ENCODE measurements at places on chromosomes 7 and 10.

DNA sequence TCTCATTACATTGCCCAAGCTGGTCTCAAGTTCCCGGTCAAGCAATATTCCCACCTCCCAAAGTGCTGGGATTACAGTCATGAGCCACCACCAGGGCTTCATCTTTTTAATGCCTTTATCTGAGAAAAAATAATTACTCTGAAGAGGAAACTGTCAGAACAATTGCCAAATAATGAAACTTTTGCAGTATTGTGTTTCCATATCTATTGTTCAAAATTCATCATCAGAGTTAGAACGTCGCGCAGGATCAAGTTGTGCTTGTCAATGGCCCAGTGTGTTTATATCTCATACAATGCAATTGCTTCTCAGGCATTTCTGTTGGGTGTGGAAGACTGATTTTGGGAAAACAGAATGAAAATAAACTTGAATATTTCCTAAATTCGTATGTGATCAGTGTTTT is 143.1 kb downstream of the ARID5B start:
- no peak for DNase-seq

GRCh38 chr7:28813243-28813962 is 144.7 kb downstream of the TRIL start:
- no peak for DNase-seq

DNA sequence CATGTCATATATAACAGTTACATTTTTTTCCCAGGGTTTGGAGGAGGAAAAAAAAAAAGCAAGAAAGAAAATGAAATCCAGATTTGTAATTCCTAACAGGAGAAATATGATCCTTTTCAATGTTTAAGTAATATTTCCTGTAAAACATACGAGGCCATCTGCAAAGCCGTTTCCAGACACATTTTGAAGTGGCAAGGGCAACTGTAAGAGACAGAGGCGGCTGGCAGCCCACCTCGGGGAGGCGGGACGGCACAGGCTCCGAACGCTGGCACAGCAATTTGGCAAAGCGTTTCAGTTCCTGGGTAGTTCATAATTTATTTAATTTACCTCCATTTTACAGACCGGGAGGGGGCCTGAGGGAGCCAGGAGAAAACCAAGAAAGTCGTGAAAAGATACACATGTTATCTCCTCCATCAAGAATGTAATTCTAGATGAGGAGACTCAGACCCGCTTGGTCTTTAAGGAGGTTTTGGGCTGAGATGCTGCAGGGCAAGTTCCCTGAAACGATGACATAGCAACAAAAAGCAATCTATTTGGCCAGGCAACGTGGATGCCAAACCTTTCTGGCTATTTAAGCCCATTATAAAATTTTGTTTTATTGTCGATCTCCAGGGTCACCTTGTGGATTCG is 448.5 kb upstream of the MKI67 start:
- DNase-seq: no peak

- no peak for DNase-seq
These were observed 9.6 kb upstream of the STRA8 start for GRCh38 chr7:135224027-135224426.

GRCh38 chr7:157568106-157568769 is 231.4 kb downstream of the DNAJB6 start:
- DNase-seq: no peak

DNA sequence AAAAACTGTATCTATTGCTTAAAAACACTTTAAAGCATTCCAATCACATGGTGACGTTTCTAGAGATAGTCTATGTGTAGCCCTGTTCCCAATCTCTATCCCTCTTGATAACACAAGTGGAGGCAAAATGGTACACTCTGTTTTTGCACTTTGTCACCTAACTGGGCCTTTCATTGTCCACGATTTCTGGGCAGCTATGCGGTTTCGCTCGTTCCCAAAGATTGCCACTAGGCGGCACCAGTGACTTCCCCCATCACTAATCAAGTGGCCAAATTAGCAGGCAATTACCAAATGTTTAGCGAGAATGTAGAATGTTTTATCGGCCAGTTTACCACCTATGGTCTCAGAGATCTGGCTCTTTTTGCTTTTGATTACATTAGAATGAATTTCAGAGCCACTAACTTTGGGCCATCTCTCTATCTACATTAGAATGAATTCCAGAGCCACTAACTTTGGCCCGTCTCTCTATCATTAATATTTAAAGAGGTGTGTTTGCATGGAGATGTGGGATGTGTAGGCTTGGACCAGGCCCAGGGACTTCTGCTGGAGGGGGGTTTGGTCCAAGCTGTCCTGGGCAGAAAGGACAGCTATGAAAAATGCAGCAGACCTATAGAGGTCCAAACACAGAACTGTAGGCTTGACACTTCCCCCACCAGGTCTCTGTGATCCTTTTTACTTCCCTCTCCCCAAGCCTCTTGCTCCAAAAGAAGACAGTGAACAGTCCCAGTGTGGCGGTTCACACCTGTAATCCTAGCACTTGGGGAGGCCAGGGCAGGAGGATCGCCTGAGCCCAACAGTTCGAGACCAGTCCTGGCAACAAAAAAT is 90.1 kb downstream of the EPC1 start:
- DNase-seq: peak; percentile 54

GRCh38 chr10:110903280-110904278 is 15.4 kb downstream of the BBIP1 start:
- no peak for DNase-seq

GRCh38 chr7:95045236-95045923 is 138.0 kb downstream of the PPP1R9A start:
- DNase-seq: peak; percentile 6

GRCh38 chr7:47026780-47027361 is 555.0 kb downstream of the TNS3 start:
- no peak for DNase-seq

DNA sequence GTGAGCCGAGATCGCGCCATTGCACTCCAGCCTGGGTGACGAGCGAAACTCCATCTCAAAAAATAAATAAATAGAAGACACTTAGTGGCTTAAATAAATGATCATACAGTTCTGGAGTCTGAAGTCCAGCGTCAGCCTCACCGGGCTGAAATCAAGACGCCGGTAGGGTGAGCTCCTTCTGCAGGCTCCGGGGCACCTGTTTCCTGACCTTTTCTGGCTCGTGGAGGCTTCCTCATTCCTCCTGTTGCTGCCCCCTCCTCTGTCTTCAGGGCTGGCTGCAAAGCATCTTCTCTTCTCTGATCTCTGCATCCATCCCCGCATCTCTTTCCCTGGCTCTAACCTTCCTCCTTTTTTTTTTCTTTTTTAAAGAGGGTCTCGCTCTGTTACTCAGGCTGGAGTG is 32.8 kb downstream of the LIMK1 start:
- DNase-seq: no peak

DNA sequence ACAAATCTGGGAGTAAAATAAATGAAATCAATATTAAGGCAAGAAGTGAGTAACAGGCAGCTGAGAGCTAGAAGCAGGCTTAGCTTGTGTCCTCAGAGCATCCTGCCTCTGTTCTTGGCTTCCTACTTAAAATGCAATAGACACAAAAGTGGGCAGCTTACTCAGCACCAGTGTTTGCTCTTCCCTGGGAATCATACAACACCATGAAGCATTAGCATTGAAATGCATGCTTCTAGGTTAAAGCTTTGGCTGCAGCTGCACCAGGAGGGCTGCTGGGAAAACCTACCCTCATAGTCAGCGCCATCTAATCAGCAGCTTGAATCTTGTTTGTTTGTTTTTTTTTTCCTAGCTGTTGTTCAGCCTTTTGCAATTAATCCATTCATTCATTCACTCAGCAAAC is 104.2 kb upstream of the VWC2 start:
- DNase-seq: no peak

GRCh38 chr10:8389630-8390029 is 335.1 kb downstream of the GATA3 start:
- no peak for DNase-seq

- DNase-seq: peak; percentile 96
These were observed 770.4 kb downstream of the TNS3 start for GRCh38 chr7:46811529-46811928.

DNA sequence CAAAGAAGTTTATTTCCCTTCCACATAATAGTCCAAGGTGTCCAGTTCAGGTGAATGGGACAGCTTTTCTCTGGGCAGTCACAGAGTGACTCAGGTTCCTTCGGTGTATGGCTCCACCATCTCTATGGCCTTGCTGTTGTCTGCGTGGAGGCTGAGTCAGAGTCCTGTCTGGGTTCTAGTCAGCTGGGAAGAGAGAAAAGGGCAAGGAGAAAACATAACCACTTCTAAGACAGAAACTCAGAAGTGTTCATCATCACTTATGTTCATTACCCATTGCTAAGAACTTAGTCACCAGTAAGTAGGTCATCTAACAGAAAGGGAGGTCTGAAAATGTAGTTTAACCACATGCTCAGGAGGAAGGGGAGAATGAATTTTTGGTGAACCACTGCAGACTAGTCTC is 32.4 kb upstream of the CCDC7 start:
- DNase-seq: peak; percentile 80

All from AG08395 (cell line).